ENCODE measurements at places on chromosomes 11 and 22.

DNA sequence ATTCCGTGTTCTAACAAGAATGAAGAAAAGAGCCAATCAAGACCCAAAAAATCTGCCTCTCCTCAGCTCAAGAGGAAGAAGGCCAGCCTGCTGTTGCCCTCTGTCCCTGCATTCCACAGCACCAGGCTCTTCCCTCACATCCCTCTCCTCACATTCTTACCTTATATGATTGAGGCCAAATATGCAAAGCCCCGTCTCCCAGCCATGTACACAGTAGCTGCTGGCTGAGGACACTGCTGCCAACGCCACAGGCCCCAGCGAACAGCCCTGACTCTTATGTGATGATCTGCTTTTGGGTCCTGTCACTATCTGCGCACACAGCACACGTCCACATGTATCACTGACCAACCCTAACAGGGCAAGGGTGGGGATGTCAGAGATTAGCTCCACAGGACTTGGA is 60.2 kb downstream of the MICAL3 start:
- no peak for DNase-seq

DNA sequence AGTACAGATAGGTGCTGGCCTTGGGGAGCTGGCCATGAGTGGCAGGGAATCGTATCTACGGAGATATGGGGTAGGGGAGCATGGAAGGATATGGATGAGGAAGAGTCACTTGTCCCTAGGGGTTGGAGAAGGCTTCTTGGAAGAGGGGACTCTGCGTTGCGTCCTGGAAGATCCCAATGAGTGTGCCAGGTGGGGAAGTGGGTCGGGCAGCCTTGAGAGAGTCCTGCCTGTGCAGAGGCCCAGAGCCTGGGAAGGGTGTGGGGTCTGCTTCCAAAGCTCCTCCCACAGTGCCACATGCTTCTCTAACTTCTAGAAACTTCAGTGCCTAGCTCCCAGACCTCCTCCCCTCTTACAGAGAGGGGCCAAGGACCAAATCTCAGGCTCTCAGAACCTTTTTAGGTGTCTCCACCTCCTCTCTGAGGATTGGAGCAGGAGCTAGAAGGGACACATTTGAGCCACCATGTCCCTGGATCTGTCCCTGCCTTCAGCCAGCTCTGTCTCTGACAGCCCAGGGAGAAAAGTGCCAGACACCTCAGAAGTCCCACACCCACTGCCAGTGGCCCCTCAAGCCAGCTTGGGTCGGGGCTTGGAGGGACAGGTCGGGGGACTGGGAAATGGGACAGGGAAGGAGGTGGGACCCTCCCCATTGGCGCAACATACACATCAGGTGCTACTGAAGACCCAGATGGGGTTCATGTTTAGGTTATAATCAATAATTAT is 11.0 kb downstream of the RHBDD3 start:
- no peak for DNase-seq

DNA sequence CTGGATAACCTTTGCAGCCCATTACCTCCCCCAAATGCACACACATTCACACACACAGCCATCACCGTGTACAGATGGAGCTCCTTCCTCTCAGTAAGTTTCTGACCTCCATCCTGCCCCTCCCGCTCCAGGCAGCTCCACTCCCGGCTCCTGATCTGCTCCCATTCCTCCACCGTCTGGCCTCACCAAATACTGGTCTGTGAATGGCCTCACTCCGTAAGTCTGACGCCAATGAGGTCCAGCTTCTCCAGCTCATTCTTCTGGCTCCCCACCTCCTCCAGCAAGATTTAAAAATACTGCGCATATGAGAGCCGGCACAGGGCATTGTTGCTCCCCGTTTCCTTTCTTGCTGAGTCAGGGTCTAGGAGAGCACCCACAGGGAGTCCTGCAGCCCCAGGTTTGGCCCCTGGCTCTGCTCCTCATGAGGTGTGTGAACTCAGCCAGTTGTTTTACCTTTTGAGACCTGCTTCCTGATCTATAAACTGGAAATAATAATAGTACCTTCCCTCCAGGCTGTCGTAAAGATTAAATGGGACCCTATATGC is 14.0 kb upstream of the TUB start:
- no peak for DNase-seq

- no peak for DNase-seq
These were observed 182.5 kb upstream of the C11orf58 start for GRCh38 chr11:16555956-16556355.

- DNase-seq, result no peak
These were observed 1.3 kb downstream of the SPTY2D1 start for GRCh38 chr11:18632841-18633240.

DNA sequence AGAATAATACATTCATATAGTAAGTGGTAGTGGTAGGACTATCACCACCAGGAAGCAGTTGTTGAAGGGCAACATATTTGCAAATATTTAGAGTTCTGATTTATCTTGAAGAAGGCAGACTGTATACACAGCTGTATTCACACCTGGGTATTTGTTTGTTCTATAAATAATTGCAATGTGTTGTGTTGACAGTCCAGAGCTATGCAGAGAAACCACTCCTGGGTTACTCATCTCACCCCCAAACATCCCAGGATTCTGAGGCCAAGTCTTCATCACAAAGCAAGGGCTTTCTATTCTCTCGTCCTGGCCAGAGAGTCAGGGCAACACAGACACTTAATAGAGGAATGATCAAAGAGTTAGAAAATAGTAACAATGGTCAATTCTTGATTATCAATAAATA is 102.1 kb upstream of the FAT3 start:
- DNase-seq, result no peak

- DNase-seq, result peak; percentile 47
These were observed 12.7 kb downstream of the MED15 start for GRCh38 chr22:20520093-20520511.

DNA sequence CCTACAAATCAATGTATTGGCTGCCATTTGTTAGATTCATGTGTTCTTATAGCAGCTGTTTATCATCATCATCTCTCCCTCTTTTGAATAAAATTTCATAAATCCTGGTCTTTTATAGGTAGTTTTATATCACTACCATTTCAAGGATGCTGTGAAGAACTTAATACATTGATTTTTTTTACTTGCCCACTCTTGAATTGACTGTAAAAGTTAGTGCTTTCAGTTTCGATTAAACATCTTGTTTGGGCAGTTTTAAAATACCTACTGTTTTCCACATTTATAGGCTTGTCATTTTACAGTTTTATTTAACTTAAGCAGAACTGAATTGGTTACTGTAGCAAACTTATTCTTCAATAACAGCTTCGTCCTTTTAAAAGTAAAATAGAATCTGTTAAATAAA is 59.5 kb downstream of the TTC17 start:
- no peak for DNase-seq

DNA sequence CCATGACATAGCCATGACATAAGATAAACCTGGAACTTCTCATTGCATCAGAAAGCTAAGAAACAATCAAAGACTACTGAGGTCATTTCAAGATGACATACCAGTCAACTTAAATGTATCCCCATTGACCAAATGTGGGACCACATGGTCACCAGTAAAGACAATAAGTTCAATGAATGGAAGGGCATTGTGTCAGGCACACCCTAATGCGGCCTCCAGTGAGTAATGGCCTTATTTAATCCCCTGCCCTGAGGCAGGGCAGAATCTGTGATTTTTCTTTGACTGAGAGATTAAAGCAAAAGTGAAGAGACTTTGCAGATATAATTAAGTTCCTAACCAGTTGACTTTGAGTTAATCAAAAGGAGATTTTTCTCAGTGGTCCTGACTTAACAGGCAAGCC is 17.3 kb upstream of the SYT8 start:
- DNase-seq, result no peak

GRCh38 chr11:19713196-19714021 is 772 bp downstream of the NAV2 start:
- no peak for DNase-seq

GRCh38 chr11:11960687-11961086 is 47.7 kb downstream of the DKK3 start:
- peak; percentile 28 for DNase-seq

GRCh38 chr11:114128399-114128798 is 68.9 kb downstream of the ZBTB16 start:
- no peak for DNase-seq

GRCh38 chr22:21714786-21715185 is 20.8 kb downstream of the YPEL1 start:
- DNase-seq, result no peak

GRCh38 chr11:120668537-120668936 is 157.0 kb downstream of the GRIK4 start:
- DNase-seq, result no peak

DNA sequence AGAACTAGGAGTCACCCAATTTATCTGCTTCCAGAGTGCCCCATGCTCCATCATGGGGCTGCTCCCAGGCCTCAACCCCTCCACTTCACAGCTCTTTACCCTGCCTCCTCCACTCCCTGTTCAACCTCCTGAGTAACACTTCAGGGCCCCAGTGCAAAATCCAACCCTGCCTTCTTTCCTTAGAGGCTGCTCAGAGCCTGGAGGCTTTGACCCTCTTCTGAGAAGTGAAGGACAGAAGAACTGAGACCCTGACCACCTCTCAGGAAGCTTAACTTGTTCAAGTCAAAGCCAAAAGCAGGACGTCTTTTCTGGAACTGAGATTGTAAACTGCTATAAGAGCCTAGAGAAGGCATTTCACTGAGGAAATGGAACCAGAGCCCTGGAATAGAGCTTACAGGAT is 15.5 kb downstream of the EIF3F start:
- DNase-seq, result no peak

DNA sequence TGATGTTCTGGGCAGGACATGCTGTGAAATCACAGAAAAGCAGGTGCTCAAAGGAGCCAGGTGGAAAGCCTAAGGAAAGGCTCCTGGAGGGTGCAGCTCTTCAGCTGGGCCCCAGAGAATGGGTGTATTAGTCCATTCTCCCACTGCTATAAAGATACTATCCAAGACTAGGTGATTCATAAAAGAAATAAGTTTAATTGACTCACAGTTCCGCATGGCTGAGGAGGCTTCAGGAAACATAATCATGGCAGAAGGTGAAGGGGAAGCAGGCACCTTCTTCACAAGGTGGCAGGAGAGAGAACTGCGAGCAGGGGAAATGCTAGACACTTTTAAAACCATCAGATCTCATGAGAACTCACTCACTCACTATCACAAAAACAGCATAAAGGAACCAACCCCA is 43.1 kb upstream of the DEUP1 start:
- DNase-seq, result no peak

DNA sequence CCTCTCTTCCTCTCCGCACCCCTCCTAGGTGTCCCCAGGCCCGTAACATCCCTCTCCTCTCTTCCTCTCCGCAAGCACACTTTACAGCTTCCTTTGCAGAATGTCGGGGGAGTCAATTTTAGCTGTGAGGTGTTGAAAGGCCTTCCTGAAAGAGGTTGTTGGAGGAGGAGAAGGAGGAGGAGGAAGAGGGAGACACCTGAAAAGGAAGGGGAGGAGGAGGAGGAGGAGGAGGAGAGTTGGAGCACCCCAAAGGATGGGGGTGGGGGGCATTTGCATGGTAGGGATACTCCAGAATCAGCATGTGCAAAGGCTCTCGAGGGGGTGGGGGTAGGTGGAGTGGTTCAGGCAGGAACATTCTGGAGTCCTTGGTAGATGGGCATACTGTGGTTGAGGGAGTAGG is 1045.1 kb downstream of the TBC1D22A start:
- DNase-seq, result no peak

- no peak for DNase-seq
These were observed 1.6 kb downstream of the OR56B1 start for GRCh38 chr11:5737670-5738392.

- DNase-seq, result no peak
These were observed 43.9 kb upstream of the ACCSL start for GRCh38 chr11:44003736-44004451.

- DNase-seq, result no peak
These were observed 66.1 kb downstream of the SLC36A4 start for GRCh38 chr11:93131709-93132108.

- no peak for DNase-seq
These were observed 46.3 kb downstream of the AMOTL1 start for GRCh38 chr11:94814272-94814976.

DNA sequence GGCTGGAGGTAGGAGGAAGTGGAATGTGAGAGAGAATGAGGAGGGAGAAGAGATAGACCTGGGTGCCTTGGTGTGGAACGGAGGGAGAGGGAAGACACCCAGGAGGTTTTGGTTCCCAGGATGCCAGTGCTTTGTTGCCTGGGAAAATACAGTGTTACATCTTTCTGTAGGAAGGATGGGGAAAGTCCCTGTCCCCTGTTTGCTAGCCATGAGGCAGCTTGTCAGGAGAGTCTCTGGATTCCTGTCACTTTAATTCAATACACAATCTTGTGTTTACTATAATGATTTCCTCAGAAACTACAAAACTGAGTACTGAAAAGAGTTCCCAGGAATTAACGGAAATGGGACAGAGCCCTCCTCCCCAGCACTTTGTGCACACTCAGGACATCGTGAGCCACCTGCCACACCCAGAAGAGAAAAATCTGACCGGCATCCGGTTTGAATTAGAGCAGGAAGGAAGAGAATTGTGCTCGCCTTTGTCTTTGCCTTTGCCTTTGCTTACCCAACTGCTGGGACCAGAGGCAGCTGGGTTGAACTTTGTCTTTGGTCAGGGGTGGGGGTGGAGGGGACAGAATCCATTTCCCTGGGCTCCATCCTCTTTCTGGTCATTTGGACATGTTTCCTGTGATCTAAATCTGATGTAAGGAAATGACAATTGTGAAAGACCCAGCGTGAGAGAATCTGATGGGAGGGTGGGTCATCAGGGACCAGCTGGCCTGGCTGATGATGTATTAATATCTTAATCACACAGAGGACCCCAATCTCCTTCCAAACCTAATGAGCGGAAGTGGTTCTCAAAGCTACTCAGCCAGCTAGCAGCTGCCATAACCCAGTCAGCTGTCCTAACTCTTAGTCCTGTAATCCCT is 1.3 kb upstream of the LIMK2 start:
- peak; percentile 41 for DNase-seq

- no peak for DNase-seq
These were observed 333.9 kb upstream of the C11orf87 start for GRCh38 chr11:109088086-109088485.

DNA sequence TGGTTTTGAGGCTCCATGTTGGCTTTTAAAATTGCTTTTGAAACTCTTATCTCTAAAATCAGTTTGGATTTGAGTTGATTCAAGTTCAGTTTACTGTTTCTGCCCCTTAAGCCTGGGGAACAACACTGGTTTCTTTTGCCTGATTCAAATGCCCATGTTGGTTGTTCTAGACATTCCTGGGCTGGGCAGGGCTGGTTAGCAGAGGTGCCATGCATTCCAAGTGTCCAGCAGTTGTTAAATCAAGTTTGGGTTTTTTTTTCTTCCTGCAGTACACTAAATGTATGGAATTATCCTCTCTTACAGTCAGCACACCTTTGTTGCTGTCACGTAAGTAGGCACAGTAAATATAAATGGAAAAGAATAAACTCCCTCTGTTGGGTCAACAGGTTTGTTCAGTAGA is 67.2 kb upstream of the MTMR2 start:
- DNase-seq, result no peak

DNA sequence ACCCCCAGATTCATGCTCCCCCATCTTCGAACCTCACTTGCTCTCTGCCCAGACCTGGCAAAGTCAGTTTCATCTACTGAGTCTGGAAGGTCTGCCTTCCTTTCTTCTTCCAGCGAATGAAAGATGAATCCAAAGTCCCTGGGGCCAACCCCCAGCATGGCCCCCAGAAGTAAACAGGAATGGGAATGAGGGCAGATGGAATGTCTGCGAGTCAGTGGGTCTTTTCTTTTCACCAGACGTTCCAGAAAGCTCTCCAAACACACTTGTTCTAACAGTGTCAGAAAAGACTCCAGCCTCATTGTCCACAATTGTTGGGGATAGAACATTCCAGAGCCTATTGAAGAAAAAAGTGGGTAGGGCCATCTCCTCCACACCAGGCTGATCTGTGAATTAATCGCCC is 28.6 kb downstream of the RIBC2 start:
- DNase-seq, result no peak
